HTR-8/SVneo (cell line): ENCODE measurements at places on chromosomes 3 and 15.

DNA sequence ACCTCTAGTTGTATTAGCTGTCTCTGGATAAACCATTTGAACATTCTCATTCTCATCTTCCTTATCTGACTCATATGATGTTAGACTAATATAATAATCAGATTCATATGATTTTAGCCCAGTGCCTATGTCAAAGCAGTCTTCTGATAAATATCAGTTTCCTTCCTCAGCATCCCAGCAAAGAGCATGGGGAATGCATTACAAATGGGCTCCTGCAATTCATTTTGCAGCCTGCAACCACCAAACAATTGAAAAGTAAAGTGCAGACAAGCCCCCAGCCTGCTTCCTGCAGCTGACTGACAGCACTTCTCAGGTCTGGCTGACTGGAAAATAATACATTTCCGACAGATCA lies 78.2 kb upstream of the STAC start:
- no peak for DNase-seq

- no peak for DNase-seq
These were observed 32.3 kb downstream of the TKT start for GRCh38 chr3:53223541-53223966.

- DNase-seq = no peak
These were observed 348.2 kb downstream of the NAALADL2 start for GRCh38 chr3:175207361-175207760.

DNA sequence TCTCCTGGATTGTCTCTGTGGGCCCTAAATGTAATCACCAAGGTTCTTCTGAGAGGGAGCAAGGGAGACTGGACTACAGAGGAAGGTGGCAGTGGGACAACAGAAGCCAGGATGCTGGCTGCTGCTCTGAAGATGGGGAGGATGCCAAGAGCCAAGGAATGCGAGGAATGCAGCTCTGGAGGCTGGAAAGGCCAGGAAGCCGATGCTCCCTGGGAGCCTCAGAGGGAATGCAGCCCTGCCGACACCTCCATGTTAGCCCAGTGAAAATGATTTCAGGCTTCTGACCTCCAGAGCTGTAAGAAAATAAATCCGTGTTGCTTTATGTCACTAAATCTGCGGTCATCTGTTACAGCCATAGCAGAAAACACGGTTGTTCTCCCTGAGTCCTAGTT lies 44.1 kb downstream of the UMPS start:
- DNase-seq = peak; percentile 75
